Stimulated activated CD8-positive, alpha-beta memory T cell treated with anti-CD3 and anti-CD28 coated beads, Interleukin-2, amount 100 ng/mL, for 1 hour (primary cell): ENCODE measurements at places on chromosomes 5 and 9.

- no peak for DNase-seq
These were observed 309.9 kb downstream of the ZSWIM6 start for GRCh38 chr5:61641748-61642565.

GRCh38 chr5:40486437-40487275 lies 193.1 kb upstream of the PTGER4 start:
- no peak for DNase-seq

DNA sequence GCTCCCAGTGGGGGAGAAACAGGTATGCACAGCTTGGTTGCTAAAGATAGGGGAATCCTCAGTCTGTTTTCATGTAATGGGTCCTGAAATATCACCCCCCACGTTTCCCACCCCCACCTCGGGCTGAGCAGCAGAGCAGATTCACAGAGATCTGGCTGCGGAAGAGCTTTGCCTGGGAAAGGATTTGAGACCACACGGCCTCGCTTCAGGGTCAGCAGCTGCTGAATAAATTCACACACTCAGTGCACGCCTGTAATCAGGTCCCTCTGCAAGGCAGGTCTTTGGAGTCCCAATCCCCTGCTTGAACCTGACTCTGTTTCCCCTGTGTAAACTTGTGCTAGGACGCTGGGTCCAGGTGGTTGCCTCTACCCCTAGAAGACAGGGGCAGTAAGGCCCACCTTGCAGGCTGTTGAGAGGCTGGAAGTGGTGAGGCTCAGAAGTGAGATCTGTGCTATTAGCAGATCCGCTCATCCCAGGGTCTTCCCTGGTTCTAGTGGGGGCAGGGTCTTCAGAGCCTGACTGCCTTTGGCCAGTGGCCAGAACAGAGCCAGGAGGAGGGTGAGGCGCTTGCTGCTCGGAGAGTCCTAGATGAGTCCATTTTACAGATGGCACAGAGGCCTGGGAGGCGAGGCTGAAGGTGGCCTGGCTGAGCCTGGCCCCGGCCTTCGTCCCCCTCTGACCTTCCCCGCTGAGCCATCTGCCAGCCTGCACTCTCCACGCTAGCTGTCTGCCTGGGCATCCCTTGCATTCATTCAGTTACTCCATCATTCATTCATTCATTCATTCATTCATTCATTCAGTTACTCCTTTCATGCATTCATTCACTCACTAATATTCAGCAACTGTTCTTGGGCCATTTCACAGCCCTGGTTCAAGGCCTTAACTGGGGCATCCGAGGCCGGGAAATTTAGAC lies 16.7 kb upstream of the NEURL1B start:
- DNase-seq, result no peak

DNA sequence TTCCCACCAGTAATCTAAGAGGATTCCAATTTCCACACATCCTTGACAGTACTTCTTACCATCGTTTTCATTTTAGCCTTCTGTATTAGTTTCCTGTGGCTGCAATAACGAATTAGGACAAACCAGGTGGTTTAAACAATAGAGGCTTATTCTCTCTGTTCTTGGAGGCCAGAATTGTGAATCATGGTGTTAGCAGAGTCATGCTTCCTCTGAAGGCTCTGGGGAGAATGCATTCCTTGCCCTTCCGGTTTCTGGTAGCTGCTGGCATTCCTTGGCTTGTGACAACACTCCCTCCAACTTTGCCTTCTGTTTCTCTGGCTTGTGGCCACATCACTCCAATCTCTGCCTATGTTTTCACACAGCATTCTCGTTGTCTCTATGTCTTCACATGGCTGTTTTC lies 23.5 kb downstream of the RIGI start:
- DNase-seq, result no peak

- DNase-seq, result no peak
These were observed 18.4 kb downstream of the NR3C1 start for GRCh38 chr5:143384865-143385657.

DNA sequence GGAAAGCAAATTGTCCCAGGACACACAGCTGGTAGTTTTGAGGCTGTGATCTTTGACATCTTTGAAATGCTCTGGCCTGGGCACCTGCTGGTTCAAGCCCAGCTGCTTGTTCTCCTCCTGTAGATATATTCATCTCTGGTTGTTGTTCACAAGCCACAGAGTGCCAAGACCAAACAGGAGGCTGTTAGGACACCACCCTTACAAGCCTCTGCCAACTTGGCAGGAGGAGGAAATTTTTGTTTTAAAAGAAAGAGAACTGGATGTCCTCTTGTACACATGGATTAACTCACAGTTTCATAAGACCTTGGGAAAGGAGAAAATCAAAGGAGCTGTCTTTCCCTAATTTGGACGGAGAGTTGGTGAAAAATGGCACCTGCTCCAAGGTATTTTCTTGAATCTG lies 8.5 kb upstream of the ZFP62 start:
- DNase-seq, result no peak

DNA sequence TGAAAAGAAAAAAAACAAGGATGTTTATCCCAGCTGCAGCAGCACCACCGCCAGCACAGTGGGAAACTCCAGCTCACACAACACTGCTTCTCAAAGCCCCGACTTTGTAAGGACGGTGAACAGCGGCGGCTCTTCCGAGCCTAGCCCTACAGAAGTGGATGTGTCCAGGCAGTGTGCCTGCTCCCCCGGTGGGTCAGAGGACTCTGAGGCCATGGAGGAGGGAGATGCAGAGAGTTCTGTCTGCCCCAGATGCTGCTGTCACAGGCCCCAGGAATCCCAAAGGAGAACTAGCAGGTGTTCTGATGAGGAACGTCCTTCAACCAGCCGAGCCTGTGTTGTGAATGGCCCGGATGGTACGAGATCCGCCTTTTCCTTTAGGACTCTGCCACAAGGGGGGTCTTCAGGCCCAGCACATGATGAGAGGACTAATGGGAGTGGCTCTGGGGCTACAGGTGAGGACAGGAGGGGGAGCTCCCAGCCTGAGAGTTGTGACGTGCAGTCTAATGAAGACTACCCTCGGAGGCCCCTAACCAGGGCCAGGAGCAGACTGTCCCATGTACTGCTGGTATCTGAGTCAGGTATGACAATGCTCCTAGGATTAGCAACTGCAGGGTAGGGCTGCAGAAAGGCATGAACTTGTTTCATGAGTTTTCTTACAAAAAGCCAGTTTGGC lies 43.7 kb downstream of the FBXO38 start:
- DNase-seq, result no peak

GRCh38 chr5:126054577-126055347 lies 368.4 kb upstream of the GRAMD2B start:
- no peak for DNase-seq

GRCh38 chr5:97106216-97106581 lies 36.2 kb downstream of the LIX1 start:
- DNase-seq, result no peak

- no peak for DNase-seq
These were observed 868.1 kb upstream of the CDH9 start for GRCh38 chr5:27906481-27906880.

DNA sequence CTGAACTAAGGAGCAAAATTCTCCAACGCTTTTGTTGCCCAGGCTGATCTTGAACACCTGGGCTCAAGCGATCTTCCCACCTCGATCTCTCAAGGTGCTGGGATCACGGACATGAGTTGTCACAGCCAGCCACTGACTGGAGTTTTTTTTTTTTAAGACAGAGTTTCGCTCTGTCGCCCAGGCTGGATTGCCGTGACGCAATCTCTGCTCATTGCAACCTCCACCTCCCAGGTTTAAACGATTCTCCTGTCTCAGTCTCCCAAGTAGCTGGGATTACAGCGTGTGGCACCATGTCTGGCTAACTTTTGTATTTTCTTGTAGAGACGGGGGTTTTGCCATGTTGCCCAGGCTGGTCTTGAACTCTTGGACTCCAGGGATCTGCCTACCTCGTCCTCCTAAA lies 58.2 kb downstream of the EHMT1 start:
- no peak for DNase-seq

DNA sequence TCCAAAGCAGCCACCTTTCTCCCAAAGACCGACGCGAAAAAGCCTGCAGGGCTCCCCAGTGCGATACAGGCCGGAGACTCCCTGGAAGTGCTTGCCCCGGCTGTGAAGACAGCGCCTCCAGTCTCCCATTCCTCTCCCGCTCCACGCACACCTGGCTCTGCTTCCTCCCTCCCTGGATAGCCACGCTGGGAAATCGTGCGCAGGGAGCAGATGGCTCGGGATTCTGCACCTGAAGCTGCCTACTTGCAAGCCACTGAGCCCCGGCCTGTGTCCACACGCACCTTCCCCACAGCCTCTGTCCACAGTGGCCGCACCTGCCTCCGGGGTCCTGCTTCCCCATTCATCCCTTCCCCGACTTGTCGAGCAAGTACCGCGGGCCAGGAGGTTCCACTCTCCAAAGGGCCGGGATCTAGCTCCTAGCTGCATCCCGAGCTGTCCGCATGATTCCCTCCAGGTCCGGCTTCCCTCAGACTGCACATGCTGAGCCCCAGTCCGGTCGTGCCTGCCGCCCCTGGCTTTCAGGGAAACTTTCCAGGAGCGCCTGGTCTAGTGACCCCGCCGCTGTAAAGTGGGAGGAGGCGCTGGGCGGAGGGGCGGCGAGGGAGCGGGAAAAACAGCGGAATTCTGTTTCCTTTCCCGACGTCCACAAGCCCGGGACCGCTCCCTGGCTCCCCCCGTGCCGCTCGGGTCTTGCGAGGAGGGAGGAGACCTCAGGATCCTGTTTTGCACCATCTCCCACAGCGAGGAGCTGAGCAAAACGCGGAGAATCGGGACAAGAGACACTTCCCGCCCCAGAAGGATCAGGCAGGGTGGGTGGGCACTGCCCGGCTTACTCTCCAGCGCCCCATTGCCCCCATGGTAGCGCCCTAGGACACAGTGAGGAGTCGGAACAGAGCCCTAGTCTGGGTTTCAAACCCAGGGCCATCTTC lies 2.0 kb downstream of the SEMA6A start:
- no peak for DNase-seq

DNA sequence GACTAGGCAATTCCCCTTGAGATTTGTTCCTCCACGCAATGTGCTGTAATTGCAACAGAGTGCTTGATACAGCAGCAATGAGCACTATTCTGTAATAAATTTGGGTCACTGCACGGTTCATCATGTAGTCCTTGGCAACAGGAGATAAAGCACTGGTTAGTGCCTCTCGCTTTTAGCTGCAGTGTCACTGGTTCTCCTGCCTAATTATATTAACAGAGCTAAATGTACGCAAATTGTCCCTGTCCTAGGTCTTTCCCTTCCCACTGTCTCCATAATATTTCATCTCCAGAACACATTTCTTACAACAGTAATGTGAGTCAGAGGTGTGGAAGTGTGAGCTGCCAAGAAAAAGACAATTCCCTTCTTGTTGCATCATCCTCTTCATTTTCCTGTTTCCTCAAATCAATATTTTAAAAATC lies 553.1 kb downstream of the ZNF608 start:
- no peak for DNase-seq
